ENCODE measurements at places on chromosomes 13 and 19. TPM values are rescaled to one million over a fixed set of nuclear protein-coding genes. Genes with fewer than 3 reads are reported as not detected.

The OR7D2 gene
- total RNA-seq = not detected

The SEMA6B gene
- total RNA-seq = 136 TPM

The CYP4F12 gene
- total RNA-seq = not detected

The ZGLP1 gene
- 0.44 TPM for total RNA-seq

The CEACAM7 gene
- total RNA-seq = not detected

The C19orf85 gene
- not detected for total RNA-seq

The ZNF583 gene
- 5.7 TPM for total RNA-seq

The FFAR1 gene
- not detected for total RNA-seq

The LYPD3 gene
- total RNA-seq = under 0.01 TPM

The PTH2 gene
- total RNA-seq = not detected

The KIR3DL1 gene
- total RNA-seq = not detected

The ZNF224 gene
- 29.8 TPM for total RNA-seq

The C13orf46 gene
- total RNA-seq = 0.16 TPM

The CYP2A6 gene
- total RNA-seq = not detected

The MED16 gene
- 18.3 TPM for total RNA-seq

The FPR1 gene
- total RNA-seq = not detected

The IQCN gene
- 0.31 TPM for total RNA-seq

The OVOL3 gene
- not detected for total RNA-seq

The MAMSTR gene
- 0.16 TPM for total RNA-seq

The SIAH3 gene
- total RNA-seq = not detected

The NOVA2 gene
- total RNA-seq = 4.7 TPM

The AMH gene
- total RNA-seq = 2.3 TPM

Measured in bladder microvascular endothelial cell (primary cell).